ENCODE measurements at places on chromosomes 3 and 15.

DNA sequence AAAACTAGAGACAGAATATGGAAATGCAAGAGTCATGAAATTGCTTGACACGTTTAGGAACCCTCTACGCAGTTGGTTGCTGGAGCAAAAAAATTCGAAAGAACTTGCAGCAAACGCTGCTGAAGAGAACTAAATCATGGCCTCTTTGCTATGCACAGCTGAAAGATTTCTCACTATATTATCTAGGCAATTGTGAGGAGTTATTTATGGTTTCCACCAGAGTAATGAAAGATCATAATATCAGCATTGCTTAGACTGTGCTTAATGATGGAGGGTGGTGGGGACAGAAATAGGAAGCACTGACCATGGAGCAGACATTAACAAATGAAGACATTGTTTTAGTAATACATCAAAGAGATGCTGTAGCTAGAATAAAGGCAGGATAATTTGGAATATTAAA is 593.4 kb upstream of the ZNF717 start:
- DNase-seq: no peak

GRCh38 chr3:168616915-168617314 is 521.2 kb upstream of the GOLIM4 start:
- DNase-seq: no peak

- DNase-seq: no peak
Measured at GRCh38 chr15:78448441-78449219, 10.6 kb downstream of the IREB2 start.

GRCh38 chr3:126679318-126679751 is 24.4 kb upstream of the TXNRD3 start:
- no peak for DNase-seq

- no peak for DNase-seq
Measured at GRCh38 chr3:169665264-169666075, 2.0 kb upstream of the MECOM start.

GRCh38 chr3:87975716-87976115 is 83.1 kb downstream of the CGGBP1 start:
- no peak for DNase-seq

DNA sequence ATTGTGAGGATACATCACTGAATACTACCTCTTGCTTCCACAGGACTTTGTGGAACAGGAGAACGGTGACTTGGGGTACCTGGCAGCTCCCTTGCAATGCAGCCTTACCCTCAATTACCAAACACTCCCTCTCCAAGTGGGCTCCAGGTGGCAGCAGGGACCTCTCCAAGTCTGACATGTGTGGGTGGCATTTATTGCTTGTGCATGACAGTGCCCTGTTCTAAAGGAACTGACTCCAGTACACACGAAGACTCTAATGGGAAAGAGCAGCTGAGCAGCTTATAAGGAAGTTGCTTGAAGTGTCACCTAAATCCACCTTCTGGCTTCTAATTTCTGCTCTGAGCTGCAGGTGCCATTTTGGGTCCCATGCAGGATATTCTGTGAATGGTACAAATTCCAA is 174.1 kb upstream of the SLCO3A1 start:
- no peak for DNase-seq

DNA sequence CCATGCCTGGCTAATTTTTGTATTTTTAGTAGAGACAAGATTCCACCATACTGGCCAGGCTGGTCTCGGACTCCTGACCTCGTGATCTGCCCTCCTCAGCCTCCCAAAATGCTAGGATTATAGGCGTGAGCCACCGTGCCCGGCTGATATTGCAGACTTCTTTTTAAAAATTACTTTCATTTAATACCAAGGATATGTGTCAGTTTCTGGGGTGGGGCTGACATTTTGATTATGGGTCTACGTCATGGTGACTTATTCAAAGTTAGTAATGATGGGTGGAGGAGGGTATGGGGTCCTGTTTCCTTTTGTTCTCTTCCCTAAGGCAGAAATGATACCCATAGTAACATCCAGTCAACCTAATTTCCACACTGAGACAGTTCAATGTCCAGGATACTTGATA is 34.7 kb downstream of the GBE1 start:
- DNase-seq: no peak

DNA sequence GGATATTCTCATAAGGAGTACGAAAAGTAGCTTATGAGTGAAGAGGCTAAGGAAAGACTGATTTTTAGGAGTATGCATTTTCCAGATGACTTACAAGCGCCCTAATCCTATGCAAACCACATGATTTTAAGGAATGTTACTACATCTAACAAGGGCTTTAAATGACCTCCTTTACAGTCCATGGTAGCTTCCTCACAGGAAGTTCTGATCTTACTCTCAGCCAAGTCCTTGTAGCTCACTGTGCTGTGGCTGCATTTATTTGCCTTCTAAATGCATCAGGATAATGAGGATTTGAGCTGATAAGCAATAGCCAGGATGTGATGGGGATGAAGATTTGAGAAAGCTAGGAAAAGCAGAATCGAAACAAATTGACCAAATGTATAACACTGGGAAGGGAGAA is 896.0 kb downstream of the MCTP2 start:
- peak; percentile 55 for DNase-seq

DNA sequence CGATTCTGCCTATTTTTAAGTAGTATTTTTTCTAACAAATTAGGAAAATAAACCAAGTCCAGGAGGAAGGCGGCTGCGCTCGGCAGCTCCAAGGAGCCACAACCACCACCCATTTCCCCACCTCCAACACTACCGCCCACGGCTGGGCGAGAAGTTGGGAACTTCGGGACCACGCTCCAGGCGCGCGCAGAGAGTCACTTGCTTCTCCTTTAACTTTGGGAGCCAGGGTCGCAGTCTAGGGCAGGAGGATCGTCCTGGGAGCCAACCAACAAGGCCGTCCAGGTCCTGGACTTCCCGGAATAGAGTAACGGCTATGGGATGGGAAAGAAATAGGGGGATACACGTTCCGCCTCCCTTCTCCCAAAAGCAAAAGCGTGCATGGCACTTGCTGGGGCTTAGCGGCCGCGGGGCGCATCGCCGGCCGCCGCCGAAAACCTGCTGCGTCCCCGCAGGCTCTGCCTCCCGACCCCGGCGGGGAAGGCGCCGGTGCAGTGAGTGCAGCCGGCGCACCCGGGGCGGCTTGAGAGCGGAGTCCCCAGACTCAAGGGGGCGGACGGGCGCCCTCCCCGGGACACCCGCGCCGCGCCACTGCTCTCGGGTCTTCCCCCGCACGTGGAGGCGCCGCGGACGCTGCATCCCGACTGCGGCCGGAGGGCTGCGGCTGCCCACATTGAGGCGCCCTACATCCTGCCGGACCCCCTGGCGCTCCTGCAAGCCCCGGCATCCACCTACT is 699 bp downstream of the MEGF11 start:
- no peak for DNase-seq

GRCh38 chr3:140234256-140234655 is 299.3 kb downstream of the CLSTN2 start:
- no peak for DNase-seq

DNA sequence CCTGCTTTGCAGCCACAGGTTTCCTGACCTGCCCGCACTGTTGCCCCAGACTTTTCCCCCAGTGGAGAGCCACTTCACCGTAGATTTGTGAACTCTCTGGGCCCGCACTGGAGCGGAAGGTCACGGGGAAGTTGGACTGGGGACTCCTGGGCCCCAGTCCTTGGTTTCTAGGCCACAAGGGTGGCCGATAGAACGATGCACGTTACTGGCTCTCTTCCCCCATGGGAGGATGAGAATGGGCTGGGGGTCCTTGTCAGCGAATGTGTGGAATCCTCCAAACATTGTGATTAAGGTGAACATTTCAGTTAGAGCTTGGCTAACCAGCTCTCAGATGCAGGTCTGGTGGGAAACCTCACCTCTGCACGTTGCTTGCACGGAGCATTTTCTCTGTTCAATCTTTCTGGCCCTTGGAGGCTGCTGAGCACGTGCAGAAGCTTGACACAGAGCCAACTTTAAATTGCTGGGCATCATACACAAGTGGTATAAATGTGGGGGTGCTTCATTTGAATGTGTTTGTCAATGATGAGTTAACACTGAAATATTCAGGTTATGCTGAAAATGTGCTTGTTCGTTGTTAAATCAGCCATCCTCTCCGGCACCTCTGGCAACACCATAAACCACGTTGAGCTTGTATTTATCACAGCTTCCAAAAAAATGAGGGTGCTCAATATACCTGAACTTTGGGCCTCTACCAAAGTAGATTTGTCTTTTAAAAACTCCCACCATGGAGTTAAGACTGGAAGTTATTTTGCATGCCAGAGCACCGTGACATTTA is 976 bp downstream of the DIS3L start:
- DNase-seq: peak; percentile 50

DNA sequence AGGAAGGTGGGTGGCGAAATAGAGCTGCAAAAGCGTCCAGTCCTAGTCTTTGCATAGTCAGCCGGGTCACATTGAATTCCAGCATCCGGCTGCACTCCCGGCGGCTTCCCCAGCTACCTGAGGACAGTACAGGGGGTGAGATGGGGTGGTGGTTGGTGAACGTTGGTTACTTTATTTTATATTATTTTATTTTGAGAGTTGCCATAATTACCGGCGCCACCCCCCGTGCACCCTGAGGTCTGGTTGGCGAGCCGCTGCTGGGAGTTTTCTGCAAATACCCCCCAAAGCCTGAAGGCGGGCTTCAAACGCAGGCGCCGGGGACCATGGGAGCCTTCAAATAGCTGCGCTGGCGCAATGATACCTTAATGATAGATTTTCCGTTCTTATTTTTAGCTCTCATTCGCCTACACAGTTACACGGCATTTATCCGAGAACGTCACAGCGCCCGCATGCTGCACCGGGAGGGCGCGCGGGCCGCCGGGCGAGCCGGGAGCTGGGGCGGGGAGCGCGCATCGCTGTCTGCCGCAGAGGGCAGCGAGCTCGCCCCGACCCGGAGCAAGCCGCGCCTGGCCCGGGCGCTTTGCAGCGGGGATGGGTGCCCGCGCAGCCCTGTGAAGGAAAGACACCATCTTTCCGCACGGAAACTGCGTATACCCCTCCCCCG is 756 bp upstream of the RASGRF1 start:
- DNase-seq: no peak

DNA sequence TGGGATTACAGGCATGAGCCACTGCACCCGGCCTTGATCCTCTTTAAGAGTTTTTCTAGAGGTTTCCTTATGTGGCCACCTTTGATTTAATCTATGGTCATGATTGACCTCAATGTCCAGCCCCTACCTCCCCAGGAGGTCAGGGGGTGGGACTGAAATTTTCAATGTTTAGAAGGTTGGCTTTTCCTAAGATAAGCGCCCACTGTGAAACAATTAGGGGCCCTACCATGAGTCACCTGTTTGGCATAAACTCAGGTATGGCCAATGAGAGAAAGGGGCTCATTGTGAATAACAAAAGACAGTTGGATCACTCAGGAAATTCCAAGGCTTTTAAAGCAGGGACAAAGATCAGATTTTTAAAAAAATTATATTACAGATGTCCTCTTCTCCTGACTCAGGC is 51.1 kb downstream of the ZBTB11 start:
- no peak for DNase-seq

DNA sequence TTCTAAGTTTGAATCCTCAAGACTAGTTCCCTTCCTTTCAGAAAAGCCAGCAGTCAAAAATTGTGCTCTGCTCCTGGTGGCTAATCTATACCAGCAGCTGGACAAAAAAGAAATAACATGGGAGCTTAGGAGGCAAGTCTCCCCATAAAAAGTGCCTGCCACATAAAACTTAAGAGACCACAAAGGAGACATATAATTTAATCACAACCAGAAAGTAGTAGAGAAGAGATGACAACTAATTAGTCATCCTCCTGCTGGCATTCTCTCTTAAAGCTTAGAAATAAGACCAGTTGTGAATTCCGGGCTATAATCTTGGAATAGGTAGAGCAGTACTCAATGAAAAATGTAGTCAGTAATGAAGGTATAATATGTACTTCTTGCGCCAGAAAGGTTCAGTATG is 20.2 kb upstream of the IMPG2 start:
- DNase-seq: no peak

DNA sequence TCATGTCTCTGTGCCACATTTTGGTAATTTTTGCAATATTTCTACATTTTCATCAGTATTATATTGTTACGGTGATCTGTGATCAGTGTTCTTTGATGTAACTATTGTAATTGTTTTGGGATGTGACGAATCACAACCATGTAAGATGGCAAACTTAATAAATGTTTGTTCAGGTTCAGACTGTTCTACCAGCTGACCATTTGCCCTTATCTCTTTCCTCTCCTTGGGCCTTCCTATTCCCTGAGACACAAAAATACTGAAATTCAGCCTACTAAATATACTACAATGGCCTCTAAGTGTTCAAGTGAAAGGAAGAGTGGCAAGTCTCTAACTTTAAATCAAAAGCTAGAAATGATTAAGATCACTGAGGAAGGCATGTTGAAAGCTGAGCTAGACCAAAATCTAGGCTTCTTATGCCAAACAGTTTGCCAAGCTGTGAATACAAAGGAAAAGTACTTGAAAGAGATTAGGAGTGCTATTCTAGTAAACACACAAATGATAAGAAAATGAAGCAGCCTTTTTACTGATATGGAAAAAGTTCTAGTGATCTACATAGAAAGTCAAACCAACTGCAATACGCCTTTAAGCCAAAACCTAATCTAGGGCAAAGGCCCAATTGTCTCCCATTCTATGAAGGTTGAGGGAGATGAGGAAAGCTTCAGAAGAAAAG is 952.8 kb downstream of the ROBO1 start:
- no peak for DNase-seq

- no peak for DNase-seq
Measured at GRCh38 chr3:127312818-127313217, 25.0 kb upstream of the PRR20G start.

GRCh38 chr15:33621141-33621540 is 310.4 kb downstream of the RYR3 start:
- no peak for DNase-seq

DNA sequence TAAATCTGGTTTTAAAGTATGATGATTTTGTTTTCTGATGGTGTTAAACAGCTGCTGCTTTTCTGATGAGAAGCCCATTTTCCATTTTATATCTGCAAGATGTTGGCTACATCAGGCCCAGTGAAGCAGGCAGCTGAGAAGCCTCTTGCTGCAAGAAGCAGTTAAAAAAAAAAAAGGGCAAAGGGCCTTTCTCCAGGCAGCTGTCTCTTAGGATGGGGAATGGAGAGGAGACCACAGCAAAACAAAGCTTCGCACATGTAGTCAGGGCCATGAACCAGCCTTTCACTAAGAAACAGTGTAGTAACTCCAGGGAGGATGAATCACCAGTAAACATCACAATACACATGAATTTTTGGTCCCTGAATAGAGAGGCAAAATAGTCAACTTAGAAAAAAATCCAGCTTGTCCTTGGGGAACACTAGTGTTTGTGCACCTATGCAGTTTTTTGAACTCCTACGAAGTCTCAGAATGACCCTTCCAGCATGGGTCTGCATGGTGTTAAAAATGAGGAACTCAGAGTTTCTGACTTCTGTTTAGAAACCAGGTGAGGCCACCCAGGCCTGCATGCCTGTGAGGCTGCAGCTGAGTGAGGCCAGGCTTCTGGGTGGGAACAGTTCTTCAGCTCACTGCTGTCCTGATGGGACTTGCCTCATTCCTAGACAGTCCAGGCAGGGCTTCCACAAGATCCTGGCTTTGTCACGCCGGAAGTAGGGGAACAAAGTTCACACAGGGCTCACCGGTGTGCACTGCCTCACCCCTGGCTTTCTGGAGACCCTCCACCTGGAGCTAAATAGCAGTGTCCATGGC is 518.7 kb downstream of the MCTP2 start:
- DNase-seq: no peak

All from AG04449 (cell line).